ENCODE measurements at places on chromosomes 11 and 22.

- no peak for DNase-seq
These were observed 324.2 kb downstream of the DCDC1 start for GRCh38 chr11:31045335-31045734.

DNA sequence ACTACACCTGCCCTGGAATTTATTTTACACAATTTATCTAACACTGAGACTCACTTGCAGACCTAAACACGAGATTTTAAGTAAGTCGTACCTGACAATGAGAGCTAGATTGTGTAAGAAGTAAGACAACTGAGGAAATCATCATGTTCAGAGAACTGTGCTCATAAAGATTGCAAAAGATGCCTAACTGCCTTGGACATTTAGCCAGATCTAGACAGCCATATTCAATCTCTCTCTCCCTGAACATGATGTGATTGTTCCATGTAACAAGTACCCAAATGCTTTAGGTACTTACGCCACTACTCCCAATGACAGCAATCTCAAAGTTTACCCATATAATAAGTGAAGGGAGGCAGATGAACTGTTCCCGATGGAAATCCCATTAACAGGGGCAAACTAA lies 209.8 kb upstream of the PITPNB start:
- DNase-seq, result no peak

DNA sequence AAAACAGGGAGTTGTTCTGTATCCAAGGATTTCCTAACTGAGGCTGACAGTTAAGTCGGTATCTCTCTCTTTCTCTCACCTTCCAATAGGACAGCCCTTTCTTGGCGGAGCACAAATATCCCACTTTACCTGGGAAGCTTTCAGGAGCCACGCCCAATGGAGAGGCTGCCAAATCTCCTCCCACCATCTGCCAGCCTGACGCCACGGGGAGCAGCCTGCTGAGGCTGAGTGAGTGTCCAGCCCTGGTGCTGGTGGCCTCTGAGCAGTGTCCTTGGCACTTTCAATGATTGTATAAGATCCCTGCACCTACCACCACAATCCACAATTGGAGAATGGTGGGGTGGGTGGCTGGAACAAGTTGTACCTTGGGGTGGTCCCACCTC lies 33.7 kb downstream of the CYB5R2 start:
- no peak for DNase-seq

DNA sequence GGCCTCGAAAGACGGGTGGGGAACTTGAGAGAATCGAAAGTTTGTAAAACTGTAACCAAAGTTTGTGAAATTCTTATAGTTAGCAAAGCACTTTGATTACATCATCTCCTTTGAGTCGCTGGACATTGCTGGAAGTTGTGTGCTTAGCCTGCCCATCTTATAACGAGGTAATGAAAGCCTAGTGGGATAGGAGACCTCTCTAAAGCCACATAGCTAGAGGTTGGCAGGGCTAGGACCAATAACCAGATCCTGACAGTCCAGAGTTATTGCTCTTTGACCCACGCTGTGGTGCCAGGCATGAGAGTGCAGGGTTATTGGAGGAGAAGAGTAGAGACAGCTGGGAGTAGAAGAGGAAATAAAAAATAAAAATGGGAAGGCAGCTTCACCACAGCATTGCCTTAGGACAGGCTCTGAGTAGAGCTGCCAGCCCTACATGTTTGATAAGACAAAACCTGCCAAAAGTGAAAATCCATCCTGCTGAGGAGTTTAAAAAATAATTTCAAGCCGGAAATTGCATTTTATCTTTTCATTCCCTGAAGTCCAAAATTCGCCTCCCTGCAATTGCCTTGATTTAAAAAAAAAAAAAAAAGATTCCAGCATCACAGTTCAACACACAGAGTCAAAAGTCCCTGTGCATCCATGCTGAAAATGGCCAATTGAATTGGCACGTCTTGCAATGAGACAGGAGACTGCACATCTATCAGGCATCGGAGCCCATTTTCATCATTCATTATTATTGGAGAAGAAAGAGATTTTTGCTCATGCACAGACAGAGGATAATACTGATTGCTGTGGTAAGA lies 225.5 kb upstream of the POU2AF2 start:
- DNase-seq, result no peak

DNA sequence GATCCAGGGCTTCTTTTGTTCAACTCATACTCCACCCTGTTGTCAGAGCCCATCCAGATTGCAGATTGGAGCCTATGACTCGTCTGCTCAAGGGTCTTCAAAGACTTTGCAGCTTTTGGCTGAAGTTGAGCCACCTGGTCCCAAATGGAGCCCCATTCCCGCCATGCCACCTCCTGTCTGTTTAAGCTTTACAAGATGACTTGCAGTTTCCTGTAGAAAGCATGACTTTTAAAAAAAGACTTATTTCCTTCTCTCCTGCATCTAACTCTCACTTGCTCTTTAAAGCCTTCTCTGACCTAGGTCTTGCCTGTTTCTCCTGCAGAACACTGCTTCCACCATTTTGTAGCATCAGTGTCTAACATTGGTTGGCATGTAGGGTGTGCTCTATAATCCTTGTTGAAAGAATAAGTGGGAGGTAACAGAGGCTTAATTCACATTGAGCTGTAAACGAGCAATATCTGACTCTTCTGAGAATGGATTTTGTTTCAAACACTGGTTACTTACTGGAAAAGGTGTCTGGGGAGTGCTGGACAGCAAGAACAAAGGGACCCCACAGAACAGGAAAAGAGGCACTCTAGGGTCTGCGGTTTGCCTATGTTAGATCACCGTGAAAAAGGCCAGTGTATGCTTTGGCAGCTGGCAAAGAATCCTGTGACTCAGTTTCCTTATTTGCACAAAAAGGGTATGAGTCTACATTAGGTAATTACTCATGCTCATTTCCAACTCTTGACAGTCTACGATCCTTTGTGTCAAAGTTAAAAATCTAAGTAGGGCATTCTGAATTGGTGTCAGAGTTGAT lies 30.3 kb downstream of the NF2 start:
- no peak for DNase-seq

GRCh38 chr11:85776951-85777602 lies 33.9 kb downstream of the SYTL2 start:
- no peak for DNase-seq

All from endothelial cell (in vitro differentiated cells).